ENCODE measurements at places on chromosomes 12 and 14.
A peak's percentile ranks its signal among the peaks of the same experiment; 100 is the strongest.

GRCh38 chr12:3671330-3672112, 81.4 kb downstream of the CRACR2A start:
- DNase-seq: no peak

DNA sequence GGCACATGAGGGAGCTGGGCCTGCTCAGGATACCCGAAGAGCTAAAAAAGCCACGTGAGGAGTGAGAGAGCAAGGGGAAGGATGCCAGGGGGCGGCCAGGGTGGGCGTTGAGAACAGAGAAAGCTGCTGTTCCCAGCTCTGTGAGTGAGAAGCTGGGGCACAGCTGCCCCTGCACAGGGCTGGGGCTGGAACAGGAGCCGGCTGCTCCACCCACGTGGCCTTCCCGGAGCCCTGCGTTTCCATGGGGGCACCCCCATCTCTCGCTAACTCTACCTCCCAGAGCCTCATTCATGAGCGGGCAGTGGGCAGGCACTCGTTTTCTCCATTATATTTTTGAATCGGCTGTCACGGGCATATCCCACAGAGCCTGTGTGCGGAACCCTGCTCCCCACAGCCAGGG, 42.7 kb downstream of the RFLNA start:
- DNase-seq: no peak

DNA sequence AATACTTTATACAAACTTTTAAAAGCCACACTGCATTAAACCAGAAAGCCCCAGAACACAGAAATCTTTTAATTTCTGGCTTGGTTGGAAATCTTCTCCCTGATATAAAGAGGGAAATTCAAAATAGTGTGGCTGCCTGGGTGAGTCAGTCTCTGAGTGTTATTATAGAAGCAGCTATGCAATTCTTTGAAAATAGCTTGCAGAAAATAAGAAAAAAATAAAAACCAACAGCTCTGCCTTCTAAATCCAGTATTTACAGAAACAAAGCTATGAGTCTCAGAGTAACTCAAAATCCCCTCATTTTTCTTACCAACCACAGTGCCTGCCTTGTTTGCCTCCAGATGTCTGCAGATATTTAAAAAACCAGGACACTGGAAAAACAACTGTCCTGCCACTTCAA, 68.6 kb upstream of the FERMT2 start:
- no peak for DNase-seq

- no peak for DNase-seq
Observed at GRCh38 chr12:116471544-116471943, 87.6 kb upstream of the MAP1LC3B2 start.

DNA sequence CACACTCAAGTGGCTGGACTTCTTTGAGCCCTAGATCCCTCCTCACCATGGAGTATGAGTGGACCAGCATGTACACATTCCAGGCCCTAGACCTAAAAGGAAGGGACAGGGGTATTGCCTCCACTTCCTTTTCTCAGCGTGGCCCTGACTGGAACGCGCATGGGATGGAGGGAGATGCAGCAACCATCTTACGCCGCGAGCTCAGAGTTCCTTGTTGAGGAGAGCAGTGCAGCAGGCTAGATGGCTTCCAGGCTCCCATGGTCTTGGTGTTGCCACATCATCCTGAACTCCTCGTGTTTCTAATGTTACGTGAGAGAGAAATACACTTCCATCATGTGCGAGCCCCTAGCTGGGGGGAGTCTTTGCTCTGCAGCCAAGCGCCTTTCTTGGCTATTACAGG, 61.8 kb upstream of the DIO3 start:
- no peak for DNase-seq

DNA sequence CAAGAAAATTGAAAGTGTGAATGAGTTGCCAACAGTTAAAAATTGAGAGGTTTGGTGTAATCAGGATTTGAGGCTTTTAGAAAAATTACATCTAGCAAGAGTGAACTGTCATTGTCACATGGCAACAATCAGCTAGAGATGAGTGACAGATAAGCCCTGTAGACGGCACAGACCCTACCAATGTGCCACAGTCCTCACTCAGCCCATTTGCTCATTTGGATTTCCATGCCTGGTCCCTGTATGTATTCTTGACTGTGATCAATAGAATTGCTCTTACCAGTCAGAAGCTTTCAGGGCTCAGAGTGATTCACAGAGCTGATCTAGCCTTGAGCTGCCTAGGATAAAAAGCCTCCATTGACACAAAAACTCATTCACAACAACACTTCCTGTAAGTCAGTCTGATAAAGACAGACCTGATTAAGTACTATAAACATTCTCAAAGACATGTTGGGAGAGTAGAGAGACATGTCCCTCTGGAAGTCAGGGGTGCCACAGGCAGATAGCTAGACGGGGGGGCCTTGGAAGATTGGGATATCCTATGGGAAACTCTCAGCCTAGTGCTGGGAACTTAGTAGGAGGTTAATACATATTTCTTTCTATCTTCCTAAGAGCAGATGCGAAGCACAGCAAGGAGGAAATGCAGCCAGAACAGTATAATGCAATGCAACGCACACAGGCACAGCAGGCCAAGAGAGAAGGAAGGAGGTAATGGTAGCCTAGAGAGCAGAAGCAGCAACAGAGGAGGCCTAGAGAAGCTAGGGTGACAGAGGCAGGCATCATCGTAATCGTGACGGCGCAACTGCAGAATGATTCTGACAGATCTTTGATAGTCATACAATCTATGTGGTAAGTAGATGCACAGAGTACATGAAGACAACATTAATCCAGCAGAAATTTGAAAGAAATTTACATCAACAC, 2.0 kb upstream of the PELI2 start:
- DNase-seq: peak; percentile 60

GRCh38 chr12:13186302-13186701, 10.2 kb upstream of the EMP1 start:
- DNase-seq: no peak

- DNase-seq: no peak
Observed at GRCh38 chr14:59529189-59529588, 44.9 kb downstream of the JKAMP start.

DNA sequence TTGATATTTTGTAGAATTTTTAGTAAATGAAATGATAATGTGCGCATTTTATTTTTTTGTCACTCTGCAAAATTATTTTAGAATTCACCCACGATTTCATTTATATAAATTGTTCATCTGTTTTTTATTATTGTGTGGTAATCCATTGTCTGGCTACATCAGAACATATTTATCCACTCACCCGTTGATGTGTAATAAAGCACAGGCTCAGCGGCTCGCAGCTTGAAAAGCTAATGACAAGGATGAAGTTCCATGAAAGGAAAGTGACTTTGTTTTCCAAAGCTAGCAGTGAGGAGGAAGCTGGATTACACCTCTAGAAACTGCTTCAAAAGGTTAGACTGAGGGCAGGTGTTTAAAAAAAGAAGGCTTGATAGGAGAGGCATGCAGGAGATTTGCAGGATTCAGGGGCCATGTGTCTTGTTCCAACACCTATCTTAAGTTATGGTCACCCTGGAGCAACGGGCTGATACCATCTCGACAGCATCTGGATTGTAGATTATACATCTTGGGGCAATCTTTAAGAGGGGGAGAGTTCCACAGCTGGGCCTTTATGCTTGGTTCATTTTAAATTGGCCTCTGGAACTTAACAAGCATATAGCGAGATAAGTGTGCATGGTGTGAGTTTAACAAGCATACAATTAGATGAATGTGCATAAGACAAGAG, 194.1 kb downstream of the TMTC3 start:
- no peak for DNase-seq

GRCh38 chr14:36383767-36384431, 63.5 kb upstream of the MBIP start:
- DNase-seq: no peak

DNA sequence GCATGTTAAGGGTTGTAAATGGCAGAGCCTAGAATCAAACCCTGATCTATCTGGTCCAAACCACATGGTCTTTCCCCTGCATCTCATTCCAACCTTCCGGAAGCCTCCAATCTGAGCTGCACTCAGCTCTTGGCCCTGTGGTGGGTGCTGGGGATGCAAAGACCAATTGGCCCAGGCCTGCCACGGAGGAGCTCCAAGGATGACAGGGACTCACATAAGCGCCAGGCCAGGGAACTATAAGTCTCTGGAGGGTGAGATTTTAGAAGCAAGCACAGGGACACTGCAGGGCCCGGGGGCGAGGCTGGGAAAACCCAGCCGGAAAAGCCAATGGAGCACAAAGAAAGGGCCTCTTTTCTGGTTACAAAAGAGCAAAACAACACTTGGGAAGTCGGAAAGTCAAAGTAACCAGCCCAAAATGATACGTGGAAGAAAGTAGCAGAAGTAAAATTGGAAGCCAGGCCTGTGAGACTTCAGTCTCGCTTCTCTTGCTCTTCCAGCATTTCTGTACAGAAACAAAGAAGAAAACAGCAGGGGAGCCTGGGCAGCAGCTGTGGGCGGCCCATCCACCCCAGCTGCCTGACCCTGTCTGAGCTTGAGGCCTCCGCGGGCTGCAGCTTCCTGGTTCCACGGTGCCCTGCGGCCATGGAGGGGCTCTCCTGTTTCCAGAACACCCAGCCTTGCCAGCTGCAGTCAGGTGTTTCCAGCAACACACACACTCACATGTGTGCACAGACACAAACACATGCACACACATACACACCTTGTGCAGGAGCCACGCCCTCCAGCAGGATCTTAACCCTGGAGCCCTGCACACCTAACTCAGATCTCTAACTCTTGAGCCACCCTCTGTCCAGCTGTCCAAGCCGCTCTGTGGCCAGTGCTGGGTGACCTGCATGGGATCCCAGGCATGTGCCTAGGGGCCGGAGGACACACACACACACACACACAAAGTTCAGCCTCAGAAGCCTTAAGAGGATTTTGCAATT, 178.2 kb downstream of the BCL11B start:
- no peak for DNase-seq
